ENCODE measurements at places on chromosomes 5 and 9.

DNA sequence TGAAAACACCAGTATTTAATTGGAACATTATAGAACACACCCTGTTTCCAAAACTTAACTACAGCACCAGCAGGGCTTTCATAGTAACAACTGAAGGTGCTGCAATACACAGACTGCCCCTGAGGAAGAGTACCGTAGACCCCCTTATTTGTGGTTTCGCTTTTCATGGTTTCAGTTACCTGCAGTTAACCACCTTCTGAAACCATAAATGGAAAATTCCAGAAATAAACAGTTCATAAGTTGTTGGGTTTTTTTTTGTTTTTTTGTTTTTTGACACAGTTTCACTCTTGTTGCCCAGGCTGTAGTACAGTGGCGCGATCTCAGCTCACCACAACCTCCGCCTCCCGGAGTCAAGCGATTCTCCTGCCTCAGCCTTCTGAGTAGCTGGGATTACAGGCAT is 9.5 kb upstream of the GLDC start:
- no peak for DNase-seq

- DNase-seq = no peak
Measured at GRCh38 chr5:38434966-38435705, 121.3 kb downstream of the LIFR start.

DNA sequence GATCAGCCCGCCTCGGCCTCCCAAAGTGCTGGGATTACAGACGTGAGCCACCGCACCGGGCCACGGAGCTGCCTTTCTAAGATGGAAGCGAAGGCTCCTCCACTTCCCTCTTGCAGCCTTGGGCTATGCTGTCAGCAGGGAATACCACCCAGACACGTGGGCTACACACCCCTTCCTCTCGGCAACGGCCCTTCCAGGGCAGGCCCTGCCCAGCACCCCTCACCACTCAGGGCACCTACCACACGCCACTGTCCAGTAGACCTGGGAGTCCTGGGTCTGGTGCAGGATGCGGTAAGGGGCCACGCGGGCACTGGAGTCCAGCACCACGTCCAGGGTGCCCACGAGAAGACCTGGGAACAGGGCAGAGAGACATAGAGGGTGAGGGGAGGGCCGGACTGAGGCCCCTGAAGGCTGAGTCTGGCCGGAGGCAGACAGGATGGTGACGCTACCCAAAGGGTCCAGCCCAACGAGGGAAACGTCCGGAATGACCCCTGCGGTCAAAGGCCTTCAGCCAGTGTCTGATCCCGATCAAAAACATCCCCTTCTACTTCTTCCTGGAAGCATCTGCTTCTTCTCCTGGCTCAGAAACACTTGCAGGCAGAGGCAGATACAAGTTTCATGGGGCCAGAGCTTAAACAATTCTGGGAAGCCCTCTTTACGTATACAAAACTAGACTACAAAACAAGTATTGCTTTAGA is 3.1 kb downstream of the TBC1D9B start:
- no peak for DNase-seq

GRCh38 chr5:65790371-65791163 is 68.6 kb downstream of the NLN start:
- DNase-seq = no peak

- DNase-seq = no peak
Measured at GRCh38 chr5:107607671-107608345, 62.9 kb downstream of the EFNA5 start.

DNA sequence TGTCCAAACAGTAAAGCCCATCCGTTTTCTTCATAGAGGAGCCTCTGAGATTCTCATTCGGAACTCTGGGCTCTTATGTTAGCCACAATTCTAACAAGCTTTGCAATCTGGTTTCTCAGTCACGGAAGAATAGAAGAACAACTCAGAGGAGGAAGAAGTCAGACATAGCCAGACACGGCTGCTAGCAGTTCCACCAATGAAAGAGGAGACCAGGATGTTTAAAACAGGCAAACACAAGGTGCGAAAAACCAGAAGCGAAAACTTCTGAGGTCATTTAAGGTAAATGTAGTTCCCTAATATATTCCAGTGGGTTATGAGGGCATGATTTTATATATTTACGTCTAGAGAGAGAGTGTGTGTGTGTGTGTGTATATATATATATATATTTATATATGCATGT is 34.1 kb upstream of the GDNF start:
- no peak for DNase-seq

- DNase-seq = no peak
Measured at GRCh38 chr5:80094236-80094738, 59.1 kb downstream of the THBS4 start.

- DNase-seq = no peak
Measured at GRCh38 chr5:68115584-68115983, 100.0 kb upstream of the PIK3R1 start.

DNA sequence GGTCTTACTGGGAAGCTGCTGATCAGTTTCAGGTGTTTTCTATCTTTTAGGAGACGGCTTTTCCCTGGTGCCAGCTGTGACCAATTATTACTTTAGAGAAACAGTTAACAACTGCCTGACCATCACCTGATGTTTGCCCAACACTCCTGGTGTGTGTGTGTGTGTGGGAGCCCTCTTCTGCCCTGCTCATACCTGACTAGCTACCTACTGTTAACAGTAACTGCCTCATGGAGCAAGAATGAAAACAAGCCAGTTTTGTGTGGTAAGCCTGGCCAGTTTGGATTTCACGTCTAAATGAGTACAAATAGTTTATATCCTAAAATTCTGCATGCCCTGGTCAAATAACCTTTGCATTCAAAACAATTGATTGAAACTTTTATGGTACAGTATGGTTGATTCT is 46.1 kb upstream of the RIOK2 start:
- no peak for DNase-seq

DNA sequence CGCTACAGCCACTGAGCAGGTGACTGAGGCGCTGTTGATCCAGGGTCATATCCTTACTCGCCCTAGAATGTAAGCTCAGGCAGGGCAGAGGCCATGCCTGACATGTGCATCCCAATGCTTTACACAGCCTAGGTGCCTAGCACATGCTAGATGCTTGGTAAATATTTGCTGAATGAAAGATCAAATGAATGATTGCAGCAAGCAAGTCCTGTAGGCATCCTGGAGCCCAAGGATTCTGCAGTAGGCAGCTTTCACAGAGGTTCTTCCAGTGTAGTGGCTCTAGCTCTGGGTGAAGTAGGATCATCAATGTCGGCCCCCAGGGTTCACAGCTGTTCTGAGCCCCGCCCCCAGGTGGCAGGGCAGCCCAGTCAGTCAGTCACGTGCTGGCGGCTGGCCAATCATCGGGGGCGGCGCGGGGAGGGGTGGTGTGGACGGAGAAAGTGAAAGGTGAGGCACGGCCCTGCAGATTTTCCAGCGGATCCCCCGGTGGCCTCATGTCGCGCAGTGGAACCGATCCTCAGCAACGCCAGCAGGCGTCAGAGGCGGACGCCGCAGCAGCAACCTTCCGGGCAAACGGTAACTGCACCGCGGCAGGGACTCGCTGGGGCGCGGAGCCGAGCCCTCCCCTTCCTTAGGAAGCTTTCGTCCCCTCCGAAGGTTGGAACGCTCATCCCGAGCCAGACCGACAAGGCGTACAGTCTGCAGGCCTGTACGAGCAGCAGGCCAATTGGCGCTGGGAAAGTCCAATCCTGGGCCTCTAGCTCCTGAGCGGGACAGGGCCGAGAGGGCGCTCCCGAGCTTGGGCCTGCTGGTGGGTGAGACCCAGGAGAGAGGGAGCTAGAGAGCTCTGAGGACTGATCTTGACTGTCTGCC is at the start of gene GALT:
TSS of gene GALT (plus strand) at position 465 of the 873 bp plus-strand sequence. CDS start at position 495, 30 bp downstream.
- DNase-seq = peak; percentile 97

Data from GM20000 (cell line).